Tibial nerve (tissue), 4 donors: ENCODE measurements at places on chromosomes 13 and 19. TPM values are rescaled to one million over a fixed set of nuclear protein-coding genes. Genes with fewer than 3 reads are reported as not detected.

ATP7B gene
- total RNA-seq, result 6.7 TPM

ZNF581 gene
- total RNA-seq, result 5.7 TPM

ZNF442 gene
- 4.3 TPM for total RNA-seq

BCAM gene
- total RNA-seq, result 83.5 TPM

SMIM44 gene
- total RNA-seq, result not detected

ADPRHL1 gene
- 9.8 TPM for total RNA-seq

CCNA1 gene
- total RNA-seq, result 2.2 TPM

PBX4 gene
- 11.4 TPM for total RNA-seq

ZNF433 gene
- total RNA-seq, result 5.7 TPM

UBE2L5 gene
- total RNA-seq, result not detected

ERICH4 gene
- not detected for total RNA-seq

TLE2 gene
- total RNA-seq, result 87.5 TPM

SPIB gene
- 0.90 TPM for total RNA-seq

DNA sequence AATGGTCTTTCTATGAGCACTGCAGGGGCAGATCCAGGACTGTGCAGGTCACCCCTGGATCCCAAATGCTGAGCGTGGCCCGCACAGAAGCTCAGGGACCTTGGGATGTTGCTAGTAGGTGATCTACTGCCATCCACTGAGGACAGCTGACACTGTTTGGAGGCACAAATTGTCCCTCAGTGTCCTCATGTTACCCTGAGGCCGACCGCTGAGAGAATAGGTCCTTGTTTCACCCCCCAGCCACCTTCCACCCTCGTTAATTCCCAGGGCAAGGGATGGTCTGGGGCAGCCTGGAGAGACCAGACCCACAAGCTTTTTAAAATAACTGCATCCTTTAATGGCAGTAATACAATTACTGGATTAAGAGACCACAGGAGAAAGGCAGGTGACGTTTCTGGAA is 15.4 kb upstream of the TMEM160 start:
- DNase-seq, result no peak

GRCh38 chr19:4352701-4353121 is 9.3 kb downstream of the MPND start:
- no peak for DNase-seq

GRCh38 chr13:80166352-80166751 is 174.6 kb downstream of the SPRY2 start:
- DNase-seq, result no peak

DNA sequence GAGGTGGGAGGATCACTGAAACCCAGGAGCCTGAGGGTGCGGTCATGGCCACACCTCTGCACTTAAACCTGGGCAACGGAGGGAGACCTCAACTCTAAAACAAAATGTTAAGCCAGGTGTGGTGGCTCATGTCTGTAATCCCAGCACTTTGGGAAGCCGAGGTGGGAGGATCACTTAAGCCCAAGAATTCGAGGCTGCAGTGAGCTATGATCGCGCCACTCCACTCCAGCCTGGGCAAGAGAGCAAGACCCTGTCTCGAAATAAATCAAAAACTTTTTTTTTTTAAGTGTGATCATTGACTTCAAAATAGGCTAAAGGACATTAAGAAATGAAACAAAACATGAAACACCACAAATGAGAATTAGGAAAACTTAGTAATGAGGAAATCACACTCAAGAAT is 16.3 kb upstream of the ADPRHL1 start:
- DNase-seq, result no peak

DNA sequence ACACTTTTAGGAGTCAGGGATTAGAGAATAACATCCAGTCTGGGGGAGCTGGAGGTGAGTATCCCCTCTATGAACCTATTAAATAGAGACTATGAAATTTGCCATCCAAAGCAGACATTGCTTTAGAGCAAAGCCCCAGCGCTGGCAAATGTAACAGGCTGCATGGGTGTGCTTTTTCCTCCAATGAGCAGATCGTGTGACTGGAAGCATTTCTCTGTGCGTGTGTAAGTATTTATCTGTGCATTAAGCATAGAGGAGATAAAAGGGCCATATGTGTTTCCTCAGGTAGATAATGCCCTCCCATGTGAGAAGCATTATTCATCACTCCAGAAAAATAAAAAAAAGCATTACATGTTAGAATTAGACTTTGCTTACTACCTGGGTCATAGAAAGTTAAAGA is 924 bp downstream of the TNFSF13B start:
- no peak for DNase-seq

DNA sequence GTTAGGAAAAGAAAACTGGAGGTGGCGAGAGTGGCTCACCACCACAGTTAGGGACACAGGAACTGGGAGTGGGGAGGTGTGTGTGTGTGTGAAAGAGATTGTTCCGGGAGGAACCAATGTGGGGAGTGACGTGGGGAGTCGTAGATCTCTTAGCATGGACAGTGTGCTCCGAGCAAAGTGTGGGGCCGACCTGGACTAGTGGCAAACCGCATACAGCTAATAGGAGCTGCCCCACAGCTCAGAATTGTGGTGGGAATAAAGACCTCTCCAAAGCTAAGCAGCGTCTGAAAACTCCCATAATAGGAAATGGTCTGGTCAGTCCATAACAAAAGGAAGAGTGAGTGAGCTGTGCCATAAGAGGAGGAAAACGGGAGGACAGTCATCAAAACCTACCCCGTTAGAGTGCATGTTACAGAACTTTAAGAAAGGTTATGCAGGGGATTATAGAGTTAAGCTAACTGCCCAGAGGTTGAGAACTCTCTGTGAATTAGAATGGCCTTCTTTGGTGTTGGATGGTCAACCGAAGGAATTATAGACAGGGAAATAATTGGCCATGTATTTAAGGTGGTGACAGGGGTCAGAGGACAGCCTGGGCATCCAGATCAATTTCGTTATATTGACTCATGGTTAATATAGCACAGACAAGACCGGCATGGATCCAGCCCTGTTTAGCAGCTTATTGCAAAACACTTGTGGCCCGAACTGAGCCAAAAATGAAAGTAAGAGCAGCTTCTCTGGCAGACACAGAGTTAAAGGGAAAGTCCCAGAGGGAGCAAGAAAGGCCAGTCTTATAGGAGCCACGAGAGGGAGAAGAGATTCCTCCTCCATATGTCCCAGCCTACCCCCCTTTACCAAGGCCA is 8.9 kb upstream of the SLC15A1 start:
- no peak for DNase-seq

GRCh38 chr13:26220575-26220974 is 1.5 kb downstream of the RNF6 start:
- no peak for DNase-seq

DNA sequence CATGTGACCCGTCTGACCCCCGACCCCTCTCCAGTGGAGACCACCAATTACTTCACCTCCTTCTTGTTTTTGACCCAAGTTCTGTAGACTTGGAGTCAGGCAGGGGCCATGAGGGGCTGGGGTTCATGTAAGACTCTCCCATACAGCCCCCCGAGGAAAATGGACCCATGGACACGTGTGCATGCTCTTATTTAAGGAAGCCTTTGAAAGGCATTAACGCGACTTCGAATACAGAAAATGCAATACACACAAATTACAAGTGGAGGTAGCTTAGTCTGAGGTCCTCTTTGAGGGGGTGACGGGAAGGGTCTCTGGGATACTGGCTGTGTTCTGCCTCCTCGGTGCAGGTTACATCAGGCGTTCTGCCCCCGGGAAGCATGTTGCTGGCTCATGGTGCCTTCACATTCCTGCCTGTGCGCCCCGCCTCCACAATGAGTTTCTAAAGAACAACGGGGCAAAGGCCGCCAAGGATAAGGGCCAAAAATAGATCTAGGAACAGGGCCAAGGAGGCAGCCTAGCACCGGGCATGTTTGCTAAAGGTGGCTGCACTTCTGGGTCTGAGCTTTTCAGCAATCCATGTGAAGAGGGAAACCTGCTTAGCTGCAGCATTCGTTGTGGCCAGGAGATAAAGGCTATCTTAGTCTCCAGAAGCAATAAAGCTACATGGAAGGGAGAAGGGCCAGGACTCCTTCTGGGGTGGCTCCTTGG is 54.5 kb downstream of the RAB20 start:
- peak; percentile 30 for DNase-seq

DNA sequence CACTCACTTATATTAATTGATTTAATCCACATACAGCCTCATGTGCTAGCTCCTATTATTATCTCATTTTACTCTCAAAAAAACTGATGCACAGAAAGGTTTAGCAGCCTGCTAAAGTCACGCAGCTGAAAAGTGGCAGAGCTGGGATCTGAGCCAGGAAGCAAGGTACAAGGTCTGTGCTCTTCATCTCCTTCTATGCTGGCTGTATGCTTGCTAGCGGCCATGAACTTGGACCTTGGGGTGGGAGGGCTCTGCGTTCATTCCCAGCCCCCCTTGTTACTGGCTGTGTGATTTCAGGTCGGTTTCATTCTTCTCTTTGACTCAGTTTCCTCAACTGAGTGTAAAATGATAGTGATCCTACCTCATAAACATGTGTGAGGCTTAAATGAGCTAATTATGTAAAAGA is 69.8 kb downstream of the ALOX5AP start:
- no peak for DNase-seq
